ENCODE measurements at places on chromosomes 5 and 9.

- DNase-seq, result no peak
Measured at GRCh38 chr5:3265131-3265885, 330.3 kb upstream of the IRX1 start.

DNA sequence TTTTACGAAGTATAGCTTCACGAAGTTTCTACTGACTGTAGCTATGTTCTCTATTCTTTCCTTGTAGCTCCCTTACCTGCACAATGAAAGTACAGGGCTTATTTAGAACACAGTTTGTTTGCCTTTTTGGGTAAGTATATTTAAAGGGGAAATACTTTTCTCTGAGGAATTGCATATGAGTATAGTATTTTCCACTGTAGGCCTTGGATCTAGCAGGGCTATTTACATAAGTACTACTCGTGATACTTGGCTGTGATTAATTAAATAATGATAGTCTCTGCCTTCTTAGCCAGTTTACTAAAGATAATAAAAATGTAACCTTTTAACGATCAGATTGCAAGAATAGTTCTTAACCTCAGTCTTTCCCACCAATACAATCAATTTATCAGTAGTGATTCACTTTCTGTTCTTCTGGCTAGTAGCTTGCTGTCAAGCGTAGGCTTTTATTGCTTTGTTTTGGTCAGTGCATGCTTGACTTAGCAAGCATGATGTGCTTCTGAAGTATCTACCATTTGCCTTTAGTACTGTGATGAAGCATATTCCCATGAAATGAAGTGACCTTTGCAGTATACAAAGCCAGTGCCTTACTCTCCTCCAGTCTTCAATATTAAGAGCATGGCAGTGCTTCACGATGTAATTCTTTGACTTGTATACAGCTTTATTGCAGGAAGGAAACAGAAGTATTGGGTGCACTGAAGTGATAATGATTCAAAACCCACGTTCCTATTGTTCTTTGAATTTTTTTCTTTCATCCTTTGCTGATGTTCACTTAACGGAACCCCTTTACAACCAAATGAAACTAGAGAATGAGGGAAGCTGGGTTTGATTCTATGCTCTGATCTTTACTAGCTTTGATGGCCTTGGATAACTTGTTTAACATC lies 64.2 kb downstream of the SLC44A1 start:
- no peak for DNase-seq

GRCh38 chr5:174314261-174314660 lies 268.8 kb downstream of the NSG2 start:
- no peak for DNase-seq

GRCh38 chr5:160835818-160836528 lies 16.0 kb downstream of the ATP10B start:
- DNase-seq, result no peak

- peak; percentile 3 for DNase-seq
Measured at GRCh38 chr9:85425153-85425611, 316.6 kb downstream of the AGTPBP1 start.

- DNase-seq, result no peak
Measured at GRCh38 chr5:162209005-162209605, 141.5 kb downstream of the GABRG2 start.

GRCh38 chr5:129830288-129830687 lies 74.0 kb upstream of the CHSY3 start:
- DNase-seq, result no peak

GRCh38 chr5:133393776-133394476 lies 218.4 kb downstream of the FSTL4 start:
- no peak for DNase-seq

- no peak for DNase-seq
Measured at GRCh38 chr9:14027116-14027800, 286.7 kb downstream of the NFIB start.

- no peak for DNase-seq
Measured at GRCh38 chr9:32867601-32868204, 84.4 kb downstream of the TMEM215 start.

DNA sequence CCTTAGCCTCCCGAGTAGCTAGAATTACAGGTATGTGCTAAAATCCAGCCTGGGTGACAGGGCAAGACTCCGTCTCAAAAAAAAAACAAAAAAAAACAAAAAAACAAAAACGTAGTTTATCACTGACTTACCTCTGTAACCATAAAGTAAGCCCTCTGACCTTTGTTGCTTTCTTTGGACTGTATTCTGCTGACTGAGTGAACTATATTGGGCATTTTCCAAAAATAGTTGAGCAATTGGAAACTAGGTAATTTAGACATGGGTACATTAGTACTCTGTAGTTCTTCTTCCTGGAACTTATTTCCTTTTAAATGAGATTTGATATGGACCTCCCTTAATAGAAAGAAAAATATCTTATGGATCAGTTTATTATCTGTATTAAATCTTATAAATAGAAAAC lies 66.6 kb downstream of the ANKHD1 start:
- DNase-seq, result no peak

All from stimulated activated CD4-positive, alpha-beta T cell treated with anti-CD3 and anti-CD28 coated beads, TNF-alpha, amount 100 ng/mL, for 24 hours (primary cell).